ENCODE measurements at places on chromosomes 13 and 19.
A peak's percentile ranks its signal among the peaks of the same experiment; 100 is the strongest.

DNA sequence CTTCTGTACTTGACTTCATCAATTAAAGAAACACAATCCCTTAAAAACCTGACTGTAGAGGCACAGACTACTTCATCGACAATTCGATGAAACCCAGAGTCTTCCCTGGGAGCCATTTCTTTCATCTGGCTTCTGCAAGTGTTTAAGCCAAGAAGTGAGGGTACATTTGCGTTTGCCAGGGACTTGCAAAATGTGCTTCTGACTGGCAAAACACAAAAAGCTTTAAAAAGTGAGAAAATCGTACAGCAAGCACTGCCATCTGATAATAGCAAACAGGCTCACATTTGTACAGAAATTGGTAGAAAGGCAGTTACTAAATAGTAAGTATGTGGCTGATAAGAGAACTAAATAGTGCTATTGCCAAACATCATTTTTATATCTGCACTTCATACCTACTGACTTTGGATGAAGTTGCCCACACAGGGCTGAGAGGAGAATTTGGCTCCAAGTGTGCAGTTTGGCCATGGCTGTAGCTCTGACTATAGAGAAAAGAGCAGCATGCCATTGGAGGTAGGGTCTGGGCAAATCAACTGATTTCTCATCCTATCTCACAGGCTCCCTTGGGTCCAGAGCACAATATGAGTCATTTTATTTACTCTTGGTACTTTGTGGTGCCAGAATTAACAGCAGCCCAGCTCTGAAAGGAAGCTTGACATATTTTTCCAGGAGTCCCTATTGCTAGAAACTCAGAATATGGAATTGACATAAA lies 358.1 kb downstream of the OXGR1 start:
- DNase-seq: no peak

- DNase-seq: no peak
Observed at GRCh38 chr13:46329624-46330023, 57.4 kb downstream of the RUBCNL start.

GRCh38 chr13:105732806-105733529 lies 802.5 kb downstream of the EFNB2 start:
- DNase-seq: no peak

- DNase-seq: no peak
Observed at GRCh38 chr13:40058757-40059236, 403.3 kb downstream of the COG6 start.

GRCh38 chr19:35495107-35496064 lies 5.1 kb upstream of the KRTDAP start:
- DNase-seq: peak; percentile 79

DNA sequence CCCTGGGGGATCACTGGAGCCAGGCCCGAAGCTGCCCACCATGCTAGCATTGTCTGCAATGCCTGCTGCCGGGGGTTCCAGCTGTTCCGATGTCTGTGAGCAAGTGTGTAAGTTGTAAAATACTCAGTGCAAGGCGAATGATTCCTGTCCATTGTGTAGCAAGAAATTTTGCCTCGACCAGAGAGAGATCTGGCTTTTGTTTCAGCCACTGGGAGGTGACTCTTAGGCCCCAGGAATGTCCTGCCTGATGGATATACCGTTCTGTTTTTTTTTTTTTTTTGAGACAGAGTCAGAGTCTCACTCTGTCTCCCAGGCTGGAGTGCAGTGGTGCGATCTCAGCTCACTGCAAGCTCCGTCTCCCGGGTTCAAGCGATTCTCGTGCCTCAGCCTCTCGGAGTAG lies 7.3 kb upstream of the GADD45B start:
- DNase-seq: no peak

DNA sequence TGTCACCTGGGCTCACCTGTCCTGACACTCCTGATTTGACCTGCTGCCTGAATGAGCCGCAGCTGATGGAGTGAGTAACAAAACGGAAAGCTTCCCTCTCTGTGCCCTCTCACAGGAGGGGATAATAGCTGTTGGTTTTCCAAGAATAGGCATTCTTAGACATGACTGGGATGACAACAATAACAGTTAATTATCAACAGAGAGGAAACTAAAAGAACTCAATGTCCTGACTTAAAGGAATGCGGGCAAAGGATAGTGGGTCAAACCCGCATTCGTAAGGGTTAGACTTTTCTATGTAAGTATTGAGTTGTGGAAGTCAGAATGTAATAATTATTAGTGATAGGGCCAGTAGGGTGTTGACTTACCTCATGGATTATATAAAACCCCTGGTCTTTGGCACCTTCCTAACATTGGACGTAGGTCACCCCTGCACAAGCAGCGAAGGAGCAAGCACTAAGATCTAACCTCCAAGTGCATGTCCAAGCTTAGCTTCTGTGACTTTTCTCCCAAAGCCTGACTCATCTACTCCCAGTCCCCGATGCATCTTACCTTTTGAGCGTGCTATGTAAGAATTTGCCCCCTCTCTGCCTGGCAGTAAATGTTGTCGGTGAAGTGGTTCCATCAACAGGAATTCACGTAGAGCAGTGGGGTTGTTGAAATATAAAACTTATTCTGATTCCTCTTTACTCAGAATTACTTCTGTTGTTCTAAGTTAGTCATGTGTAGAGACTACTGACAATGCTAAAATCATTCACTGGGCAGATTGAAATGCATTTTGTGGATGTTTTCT lies 442.3 kb downstream of the FGF9 start:
- DNase-seq: no peak

- DNase-seq: no peak
Observed at GRCh38 chr19:38597075-38597474, 20.7 kb downstream of the MAP4K1 start.

DNA sequence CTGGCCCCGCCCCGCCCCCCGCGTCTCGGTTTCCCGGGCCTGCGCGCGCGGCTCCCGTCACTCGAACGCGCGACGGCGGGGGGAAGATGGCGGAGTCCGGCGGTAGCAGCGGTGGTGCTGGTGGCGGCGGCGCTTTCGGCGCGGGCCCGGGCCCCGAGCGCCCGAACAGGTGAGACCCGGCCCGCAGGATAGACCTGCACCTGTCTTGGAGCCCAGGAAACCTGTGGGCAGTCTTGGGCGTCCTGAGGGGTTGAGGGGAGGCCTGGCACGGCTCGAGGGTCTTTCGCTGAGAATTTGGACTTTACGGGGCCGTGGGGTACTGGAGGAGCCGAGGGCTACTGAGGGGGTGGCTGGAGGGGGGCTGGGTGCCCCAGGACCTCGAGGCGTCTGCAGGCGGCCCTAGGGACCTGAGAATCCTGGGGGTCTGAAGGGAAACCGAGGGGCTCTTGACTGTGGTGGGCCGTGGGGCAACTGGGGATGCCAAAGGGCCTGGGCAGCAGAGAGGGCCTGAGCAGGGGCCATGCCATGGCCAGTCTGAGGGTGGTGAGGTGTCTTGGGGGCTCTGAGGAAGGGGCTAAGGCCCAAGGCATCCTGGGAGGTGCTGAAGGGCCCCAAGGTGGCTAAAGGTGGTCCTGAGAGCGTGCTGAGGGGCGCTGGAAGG lies at the start of gene KLHL26:
KLHL26 (plus strand) TSS at position 60 of the 661 bp plus-strand sequence; CDS start at position 87, 27 bp downstream.
- no peak for DNase-seq

GRCh38 chr19:28619816-28620429 lies 593.0 kb downstream of the UQCRFS1 start:
- no peak for DNase-seq

DNA sequence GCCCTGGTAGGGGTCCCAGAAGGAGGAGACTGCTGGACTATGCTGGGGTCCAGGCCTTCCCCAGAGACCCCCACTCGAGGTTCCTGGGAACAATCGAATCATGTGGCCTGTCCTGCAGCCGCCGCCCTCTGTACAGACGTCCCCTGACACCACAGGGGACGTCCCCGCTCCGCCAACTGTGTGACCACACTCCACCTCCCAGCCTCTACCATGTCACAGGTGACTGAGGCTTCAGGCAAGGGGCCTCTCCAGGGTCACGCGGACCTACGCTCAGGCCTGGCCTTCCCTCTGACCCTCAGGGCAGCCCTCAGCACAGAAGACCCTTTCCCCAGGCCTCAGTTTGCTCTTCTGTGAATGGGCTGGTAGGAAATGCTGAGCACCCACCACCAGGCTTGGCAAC lies 13.1 kb upstream of the TMEM161A start:
- DNase-seq: no peak

GRCh38 chr19:39502640-39503417 lies 4.1 kb downstream of the DLL3 start:
- peak; percentile 82 for DNase-seq

GRCh38 chr13:21328836-21329477 lies 130.1 kb downstream of the ZDHHC20 start:
- no peak for DNase-seq

- peak; percentile 46 for DNase-seq
Observed at GRCh38 chr13:27619728-27620376, 477 bp downstream of the LNX2 start.

DNA sequence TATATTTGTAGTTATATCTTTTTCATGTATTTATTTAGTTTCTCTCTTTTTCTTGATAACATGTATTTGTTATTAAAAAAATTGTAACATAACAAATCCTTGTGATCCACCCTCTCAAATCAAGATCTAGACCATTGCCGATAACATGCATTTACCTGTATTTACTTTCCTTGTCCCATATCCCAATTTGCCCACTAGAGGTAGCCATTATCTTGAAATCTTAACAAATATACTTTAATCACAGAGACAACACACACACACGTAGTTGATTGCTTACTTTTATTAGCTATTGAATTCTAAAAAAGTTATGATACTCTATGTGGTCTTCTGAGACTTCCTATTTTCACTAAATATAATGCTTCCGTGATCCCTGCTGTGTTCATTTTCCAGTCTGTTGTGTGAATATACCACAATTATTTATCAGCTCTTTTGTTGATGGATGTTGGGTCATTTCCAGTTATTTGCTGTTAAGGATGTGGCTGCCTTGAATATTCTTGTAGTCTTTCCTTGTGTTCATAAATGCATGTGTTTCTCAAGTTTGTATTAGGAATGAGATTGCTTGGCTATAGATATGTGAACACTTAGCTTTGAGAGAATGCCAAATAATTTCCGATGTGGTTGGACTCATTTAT lies 31.3 kb upstream of the ZMYM2 start:
- DNase-seq: peak; percentile 14

DNA sequence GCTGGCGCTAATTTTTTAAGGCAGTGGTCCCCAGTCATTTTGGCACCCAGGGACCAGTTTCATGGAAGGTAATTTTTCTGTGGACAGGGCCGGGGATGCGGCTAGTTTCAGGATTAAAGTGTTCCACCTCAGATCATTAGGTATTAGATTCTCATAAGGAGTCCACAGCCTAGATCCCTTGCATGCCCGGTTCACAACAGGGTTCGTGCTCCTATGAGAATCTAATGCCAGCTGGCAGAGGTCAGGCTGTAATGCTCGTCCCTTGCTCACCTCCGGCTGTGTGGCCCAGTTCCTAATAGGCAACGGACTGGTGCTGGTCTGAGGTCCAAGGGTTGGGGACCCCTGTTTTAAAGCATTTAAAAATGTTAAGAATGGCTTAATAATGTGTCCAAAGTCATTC lies 54.1 kb downstream of the GPC6 start:
- no peak for DNase-seq

DNA sequence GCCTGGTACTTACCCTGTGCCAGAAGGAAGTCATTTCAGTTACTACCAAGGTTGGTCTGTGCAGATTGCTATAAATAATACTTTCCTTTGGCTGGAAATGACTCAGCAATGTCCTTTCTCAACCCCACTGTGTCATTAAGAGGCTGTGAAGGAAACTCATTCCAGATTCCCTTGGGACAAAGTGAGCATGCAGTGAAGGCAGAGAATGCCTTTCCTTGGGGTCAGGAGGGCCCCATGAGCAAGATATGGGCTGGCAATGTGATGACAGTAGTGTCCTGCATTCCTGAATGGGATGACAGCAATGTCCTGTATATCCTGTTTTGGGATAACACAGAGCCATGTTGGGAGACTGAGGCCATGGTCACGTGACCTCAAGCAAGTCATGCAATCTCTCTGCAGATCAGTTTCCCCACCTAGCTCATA lies 213.1 kb upstream of the TMTC4 start:
- DNase-seq: no peak

DNA sequence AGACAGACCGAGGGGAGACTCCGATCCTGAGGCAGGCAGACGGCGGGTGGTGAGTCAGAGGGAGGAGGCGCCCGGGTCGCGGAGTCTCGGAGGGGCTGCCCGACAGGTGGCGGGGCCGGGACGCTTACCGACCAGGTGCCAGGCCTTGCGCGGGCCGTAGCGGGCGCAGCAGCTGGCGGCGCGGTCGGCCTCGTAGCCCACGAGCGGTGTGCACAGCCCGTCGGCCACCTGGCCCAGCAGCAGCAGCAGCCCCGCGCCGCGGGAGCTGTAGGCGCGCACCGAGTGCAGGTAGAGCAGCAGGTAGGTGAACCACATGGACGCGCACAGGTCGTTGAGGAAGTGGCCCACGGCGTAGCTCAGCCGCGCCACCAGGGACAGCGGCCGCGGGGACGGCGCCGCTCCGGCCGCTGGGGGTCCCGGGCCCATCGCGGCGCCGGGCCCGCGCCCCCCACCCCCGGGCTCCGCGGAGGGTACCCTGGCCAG lies 367 bp downstream of the MFSD12 start:
- DNase-seq: peak; percentile 54

- no peak for DNase-seq
Observed at GRCh38 chr13:18998389-18998788, 183.2 kb downstream of the TUBA3C start.

- DNase-seq: peak; percentile 77
Observed at GRCh38 chr13:102846261-102847015, 606 bp downstream of the ERCC5 start.

GRCh38 chr19:35260694-35261304 lies 8.0 kb upstream of the USF2 start:
- DNase-seq: no peak

DNA sequence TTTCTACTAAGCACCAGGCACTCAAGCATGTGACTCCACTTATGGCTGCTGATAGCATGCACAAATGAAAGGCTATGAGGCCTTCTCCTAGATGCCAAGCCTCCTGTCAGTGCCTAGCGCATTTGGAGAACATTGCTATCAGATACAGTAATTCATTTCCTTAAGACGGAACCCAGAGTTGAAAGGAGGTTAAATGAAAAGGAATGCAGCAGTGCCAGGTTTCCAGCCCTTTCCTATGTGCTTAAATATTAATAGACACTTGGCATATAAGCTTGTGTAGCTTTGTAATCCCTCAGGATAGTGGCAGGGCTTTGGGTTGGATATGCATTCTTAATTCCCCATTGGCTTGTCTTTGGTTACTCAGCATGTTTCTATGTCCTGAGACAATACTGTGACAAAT lies 140.1 kb upstream of the FRY start:
- DNase-seq: no peak

DNA sequence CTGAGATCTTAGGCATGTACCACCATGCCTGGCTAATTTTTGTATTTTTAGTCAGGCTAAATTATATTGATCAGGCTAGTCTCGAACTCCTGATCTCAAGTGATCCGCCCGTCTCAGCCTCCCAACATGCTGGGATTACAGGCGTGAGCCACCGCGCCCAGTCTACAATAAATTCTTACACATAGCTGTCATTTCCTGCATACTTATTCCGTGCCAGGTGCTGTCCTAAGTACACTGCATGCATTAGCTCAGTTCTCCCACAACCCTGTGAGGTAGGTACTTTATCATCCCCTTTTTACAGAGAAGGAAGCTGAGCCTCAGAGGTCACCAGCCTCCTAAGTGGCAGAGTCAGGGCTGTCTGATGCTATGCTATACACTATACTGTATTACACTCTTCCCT lies 7.2 kb upstream of the RHPN2 start:
- no peak for DNase-seq

- DNase-seq: no peak
Observed at GRCh38 chr13:20684041-20684440, 19.5 kb upstream of the IL17D start.
